ENCODE measurements at places on chromosomes 5 and 9.

DNA sequence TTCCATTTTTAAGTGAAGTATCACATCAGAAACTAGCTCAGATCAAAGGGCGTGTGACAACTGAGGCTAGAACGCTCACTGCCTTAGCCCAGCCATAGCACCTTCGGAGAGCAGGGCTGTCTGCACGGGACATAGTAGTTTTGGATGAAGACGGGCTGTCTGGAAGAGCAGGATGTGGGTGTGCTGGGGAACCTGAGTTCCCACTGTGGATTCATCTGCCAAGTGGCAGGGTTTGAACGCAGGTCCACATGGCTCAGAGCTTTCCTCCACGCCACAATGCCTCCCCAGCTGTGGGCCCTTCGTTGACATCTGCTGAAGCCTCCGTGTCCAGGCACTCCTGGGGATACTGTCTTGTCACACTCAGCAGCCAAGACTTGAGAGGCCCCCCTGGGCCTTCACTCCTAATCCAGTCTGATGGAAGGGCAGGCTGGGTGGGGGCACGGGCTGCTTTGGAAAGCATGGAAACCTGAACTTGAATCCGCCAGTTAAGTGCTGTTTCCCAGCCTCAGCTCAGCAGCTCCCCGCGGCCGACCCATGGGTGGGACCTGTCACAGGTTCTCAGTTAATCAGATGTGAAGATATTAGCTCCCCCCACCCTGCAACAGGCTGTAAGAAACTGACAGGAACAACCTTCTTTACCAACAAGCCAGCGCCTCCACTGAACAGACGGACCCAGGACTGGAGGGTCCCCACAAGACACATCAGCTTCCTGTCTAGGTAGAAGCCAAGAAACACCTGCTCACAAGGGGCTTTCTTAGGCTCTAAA lies 228.1 kb downstream of the FANCC start:
- no peak for DNase-seq

DNA sequence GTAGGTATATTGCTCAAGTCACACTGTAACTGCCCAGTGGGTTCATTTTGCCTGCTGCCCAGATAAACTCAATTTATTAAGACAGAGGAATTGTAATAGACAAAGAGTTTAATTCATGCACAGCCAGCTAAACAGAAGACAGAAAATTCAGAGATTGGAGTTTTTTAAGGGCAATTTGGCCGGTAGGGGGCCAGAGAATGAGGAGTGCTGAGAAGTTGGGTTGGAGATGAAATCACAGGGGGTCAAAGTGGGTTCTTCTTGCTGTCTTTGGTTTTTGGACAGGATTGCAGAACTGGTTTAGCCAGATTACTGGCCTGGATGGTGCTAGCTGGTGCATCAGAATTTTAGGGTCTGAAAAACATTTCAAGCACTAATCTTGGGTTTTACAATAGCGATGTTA lies 20.7 kb upstream of the IL33 start:
- DNase-seq = no peak

DNA sequence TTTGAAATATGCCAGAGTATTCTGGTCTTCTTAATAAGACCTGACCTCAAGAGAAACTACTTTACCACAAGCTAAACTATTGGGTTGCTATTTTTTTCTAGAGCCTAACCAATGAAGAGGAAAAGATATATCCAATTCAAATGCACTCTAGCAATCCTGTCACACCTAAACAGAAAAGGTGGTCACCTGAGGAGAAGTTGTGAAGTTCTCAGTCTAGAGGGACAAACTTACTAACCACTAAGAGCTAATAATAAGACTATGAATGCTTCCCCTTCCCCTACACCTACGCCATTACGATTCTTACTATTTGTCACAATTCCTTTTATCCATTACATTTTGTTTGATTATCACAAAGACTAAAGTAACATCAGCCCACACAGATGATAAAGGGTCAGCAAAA lies 29.7 kb downstream of the RLN2 start:
- DNase-seq = no peak

DNA sequence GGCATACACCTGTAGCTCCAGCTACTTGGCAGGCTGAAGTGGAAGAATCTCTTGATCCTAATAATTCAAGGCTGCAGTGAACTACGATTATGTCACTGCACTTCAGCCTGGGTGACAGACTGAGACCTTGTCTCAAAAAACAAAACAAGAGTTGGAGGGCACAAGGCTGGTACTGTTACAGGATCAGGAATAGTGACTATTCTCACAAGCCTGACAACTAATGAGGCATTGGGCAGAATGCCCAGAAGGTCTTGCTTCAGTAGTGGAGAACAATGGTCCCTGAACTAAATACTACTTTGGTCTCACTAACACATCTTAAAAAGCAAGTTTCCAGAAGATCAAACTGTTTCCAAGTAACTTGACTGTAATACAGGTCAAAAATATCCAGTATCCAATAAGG lies 182.9 kb upstream of the RFX3 start:
- no peak for DNase-seq

DNA sequence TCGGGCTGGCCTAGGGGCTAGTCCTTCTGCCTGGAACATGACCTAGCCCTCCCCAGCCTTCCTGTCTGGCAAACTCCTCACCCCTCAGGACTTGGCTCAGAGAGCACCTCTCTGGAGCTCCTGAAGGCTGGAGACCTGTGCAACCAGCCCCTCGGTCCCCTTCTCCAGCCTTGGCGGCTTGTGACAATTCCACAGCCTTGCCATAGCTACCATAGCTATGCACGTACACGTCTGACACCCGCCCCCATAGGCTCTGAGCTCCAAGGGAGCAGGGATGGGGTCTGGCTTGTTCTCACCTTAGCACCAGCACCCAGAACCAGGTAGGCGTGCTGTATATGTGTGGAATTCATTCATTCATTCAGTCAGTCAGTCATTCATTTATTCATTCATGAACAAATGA lies 49.7 kb downstream of the NTNG2 start:
- DNase-seq = no peak

DNA sequence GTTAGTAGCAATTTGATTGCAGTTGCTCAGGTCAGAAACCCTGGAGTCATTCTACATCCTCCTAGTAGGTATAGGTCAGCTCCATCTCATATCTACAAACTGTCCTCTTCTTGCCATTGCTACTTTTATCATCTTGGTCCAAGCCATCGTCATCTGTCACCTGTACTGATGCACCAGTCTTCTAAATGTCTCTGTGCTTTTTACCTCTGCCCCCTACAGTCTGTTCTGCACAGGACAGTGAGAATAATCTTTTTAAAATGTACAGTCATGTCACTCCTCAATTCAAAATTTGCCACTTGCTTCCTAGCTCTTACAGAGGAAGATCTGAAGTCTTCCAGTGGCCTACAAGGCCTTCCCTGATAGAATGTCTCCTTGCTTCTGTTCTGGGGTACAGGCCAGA lies 6.8 kb downstream of the NNT start:
- no peak for DNase-seq

DNA sequence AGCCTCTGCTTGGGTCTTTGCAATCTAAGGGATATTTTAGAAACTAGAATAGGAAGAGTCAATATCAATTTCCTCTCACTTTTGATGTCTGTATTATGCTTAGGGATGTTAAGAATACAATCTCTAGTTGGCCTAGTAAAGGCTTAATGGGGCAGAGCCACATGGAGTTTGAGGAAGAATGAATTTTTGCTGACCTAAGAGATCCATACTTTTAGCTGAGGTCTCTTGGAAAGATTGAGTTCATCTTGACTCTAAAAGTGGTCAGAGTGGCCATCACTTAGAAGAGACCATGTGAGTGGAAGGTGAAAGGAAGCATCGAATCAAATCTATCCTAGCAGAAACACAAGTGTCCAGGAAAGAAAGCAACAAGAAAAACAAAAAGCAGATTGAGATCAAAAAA lies 92.2 kb upstream of the SLC28A3 start:
- DNase-seq = no peak

GRCh38 chr9:11323457-11323856 lies 710.7 kb upstream of the PTPRD start:
- no peak for DNase-seq

GRCh38 chr9:120677965-120678364 lies 36.3 kb downstream of the MEGF9 start:
- DNase-seq = no peak

- DNase-seq = peak; percentile 39
These were observed 34.9 kb upstream of the B4GALT1 start for GRCh38 chr9:33202018-33202417.

DNA sequence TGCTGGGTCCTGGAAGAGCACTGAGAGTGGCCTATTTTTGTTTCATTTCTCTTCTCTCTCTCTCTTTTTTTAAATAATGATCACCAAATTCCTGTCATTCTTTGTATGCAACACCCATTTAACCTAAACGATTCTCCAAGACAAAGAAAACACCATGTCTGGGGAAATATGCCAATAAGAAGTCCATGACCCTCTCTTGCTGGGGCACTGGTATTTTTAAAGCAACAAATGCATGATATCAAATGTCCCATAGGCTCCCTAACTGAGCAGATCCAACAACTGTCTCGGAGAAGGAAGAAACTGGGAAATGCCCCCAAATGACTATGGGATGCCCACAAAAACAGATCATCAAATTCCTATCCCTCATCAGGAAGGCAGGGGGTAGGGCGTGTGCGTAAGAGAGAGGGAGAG lies 567.4 kb downstream of the CCDC171 start:
- DNase-seq = no peak

DNA sequence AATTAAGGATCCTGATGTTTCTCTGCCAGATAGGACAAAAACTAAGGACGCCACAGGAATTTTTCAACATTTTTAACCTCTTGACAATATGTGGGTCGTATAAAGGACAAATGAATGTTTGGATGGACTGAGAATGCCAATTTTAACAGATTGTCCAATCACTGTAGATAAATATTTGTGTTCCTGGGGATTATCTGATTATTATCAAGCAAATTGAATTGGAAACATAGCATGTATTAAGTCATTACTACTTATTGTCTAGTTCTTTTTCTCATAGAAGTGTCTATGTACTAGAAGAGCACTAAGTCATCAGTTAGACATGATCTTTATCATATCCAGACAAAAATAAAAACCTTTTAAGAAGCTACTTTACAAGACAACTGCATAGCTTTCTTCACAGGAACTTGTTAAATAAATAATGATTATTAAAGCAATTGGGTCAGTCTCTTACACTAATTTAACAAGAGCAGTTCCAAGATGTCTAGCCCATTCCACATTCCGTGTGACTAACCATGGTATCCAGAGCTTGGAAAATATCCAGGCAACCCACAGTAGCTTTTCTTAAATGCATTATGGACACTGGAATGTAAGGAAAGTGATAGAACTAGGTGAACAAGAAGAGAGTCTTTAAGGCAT lies 127.5 kb upstream of the CDKN2B start:
- DNase-seq = no peak

DNA sequence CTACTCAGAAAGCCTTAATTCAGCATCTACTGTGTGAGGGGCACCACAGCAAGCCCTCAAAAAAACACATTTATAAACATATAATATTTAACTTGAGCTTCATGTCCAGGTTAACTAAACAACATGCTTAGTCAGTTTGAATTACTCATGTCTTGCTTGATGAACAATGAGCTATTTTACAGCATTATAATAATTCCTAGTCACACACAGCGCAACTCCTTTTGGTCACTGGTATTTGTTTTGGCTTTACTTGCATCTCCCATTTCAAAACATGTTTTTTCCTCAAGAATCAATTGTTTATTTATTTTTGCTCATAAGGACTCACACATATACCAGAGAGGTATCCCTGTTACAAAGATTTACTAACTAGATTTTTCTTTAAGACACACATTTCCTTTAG lies 616.7 kb upstream of the DAB2 start:
- DNase-seq = no peak

DNA sequence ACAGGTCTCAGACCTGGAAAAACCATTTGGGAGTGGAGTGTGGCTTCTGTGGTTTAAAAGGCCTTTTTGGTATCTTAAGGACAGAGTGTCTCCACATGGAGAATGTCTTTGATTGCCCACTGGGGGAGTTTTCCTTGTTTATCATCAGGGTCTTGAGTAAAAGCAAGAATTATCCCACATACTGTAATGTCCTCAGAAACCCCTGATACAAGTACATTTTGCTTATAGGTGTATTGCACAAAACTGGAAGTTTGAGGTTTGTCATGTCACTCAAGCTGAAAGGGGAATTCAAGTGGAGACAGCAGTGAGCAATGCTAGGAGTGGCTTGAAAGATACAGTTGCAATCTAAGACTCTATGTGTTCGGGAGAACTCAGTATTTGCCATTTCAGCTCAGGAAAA lies 62.7 kb upstream of the GRAMD2B start:
- DNase-seq = no peak

GRCh38 chr5:168734119-168734518 lies 155.0 kb upstream of the PANK3 start:
- DNase-seq = no peak

DNA sequence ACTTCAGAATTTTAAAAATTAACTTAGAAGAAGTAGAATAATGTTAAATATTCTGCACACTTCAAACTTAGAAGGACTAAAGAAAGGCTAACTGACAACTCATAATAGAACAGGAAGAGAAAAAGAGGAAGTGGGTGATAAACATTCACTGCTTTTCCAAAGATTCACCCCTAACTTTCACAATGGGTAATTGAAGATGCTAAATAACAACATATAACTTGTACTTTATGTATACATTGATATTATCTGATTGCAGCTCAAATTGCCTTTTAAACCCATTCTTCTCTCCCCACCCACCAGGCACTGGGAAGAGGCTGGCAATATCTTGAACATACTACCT lies 376.6 kb downstream of the EFNA5 start:
- DNase-seq = no peak

DNA sequence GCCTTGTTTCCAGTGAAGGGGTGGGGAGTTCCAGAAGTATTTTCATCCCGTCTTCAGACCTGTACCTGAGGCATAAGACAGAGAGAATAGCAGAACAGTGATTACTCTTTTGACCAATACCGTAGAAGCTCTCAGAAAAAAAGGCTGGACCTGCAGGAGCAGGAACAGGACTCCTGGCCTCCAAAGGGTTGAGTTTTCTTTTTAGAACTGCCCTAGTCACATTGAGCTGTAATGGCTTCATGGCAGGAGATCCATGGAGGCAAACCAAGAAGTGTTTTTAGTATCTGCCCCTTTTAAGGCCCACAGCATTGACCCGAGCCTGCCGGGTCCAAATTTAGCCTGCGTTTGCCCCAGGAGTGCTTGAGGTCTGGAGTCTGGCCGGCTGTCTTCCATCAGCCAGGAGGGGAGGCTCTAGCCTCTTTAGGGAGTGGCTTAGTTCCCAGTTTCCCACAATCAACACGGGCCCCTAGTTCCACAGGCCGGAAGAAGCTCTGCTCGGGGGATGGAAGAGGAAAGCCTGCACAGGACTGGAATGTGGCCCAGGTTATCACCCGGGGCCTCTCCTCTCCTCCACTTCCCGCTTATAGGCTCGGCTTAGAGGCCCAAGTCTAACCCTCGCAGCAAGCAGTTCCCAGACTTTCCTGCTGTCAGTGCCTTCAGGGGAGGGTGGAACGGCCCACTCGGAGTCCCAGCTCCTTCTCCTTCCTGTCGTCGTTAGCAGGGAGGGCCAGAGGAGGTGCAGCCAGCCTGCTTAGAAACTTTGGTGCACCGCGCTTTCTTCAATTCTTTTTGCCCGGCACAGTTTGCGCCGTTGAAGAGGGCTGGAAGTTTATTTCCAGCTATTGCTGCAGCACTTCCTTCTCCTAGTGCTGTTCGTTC lies 80.7 kb downstream of the C9orf152 start:
- DNase-seq = no peak
